ENCODE measurements at places on chromosomes 7 and 10.
A peak's percentile ranks its signal among the peaks of the same experiment; 100 is the strongest.

GRCh38 chr7:23346316-23346715 lies 47.2 kb downstream of the MALSU1 start:
- no peak for DNase-seq

GRCh38 chr7:94605031-94605430 lies 50.9 kb downstream of the SGCE start:
- no peak for DNase-seq

DNA sequence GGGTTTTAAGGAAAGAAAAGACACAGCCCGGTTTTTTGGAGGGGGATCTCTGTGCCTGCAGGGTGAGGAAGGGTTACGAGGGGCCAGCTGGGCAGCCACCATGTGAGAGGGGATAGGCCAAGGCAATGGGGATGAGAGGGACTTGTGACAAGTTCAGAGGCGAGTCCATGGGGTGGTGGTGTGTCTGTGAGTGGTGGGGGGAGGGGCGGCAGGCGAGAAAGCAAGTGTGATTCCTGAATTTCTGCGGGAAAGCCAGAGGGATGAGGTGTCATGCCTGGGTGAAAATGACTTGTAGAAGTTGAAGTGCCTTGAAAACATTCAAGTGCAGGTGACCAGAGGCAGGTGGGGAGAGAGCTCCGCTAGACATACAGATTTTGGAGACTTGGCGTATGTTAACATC lies 61.0 kb upstream of the RNF32 start:
- DNase-seq = no peak

DNA sequence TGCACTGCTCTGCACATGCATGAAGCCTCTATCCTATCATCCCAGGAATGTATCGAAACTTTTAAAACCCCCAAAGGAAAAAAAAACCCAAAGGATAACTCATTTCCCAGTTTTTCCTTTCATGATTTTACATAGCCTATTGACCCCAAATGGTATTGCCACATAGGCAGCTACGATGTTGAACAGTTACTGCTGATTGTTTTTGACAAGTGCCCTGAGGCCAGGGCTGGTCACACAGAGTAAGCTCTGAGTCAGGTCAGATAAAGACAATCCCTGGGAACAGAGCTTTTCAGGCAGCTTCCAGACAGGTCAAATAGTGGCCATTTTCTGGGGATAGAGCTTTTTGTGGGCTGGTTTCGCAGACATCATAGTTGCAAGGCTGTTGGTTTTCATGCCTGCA lies 52.1 kb downstream of the MYL10 start:
- DNase-seq = no peak

DNA sequence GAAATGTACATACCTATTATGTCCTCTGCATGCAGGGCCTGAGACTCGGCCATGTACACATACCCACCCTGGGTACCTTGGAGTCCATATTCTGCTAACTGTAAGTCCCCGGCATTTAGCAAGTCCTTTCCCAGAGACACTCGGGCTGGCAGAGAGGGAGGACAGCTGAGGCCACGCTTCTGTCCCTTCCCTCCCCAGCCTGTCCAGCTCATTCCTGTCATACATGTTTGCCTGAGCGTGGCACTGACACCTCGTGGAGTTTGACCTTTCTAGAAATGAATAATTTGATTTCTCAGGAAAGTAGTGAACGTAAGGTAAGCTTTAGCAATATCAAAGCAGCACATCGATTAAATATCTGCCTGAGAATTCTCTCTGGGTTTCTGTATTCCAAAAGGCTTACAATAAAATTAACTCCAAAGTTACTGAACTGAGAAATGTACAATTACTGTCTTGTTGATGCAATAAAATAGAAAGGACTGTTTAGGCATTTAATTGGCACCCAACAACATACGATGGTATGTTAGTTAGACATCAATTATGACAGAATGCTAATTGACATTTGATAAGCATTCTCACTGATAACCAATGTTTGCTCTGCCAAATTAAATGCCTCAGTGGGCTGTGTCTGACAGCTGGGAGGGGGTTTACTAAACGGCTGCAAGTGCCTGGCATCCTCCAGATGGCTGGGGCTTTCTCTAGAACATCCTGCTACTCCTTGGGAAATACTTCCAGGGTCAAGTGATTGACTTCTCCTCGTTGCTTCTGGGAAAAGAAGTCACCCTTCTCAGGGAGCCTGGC lies 221.2 kb downstream of the CCSER2 start:
- no peak for DNase-seq

GRCh38 chr10:21263839-21264238 lies 261.6 kb downstream of the SKIDA1 start:
- DNase-seq = no peak

DNA sequence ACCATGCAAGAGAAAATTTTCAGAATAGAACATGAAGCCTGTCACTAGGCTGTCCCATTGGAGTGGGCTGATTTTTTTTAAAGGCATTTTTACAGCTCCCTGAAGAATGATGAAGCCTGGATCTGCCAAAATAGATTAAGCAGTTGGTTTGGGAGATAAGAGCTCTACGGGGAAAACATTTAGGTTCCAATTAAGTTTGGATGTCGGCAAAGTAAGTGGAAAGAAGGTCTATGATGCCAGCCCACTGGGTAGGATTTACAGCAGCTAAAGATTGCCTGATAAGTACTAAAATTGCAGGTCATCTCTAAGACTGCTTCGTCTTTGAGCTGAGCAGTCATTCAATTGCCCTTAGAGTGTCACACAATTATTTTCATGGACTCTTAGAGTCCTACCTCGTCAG lies 939.2 kb upstream of the CELF2 start:
- no peak for DNase-seq

GRCh38 chr10:60236869-60237524 lies 152.7 kb downstream of the ANK3 start:
- no peak for DNase-seq

GRCh38 chr7:74452748-74453321 lies 871 bp upstream of the GTF2IRD1 start:
- DNase-seq = peak; percentile 15

- DNase-seq = no peak
Observed at GRCh38 chr7:157395206-157395605, 58.4 kb downstream of the DNAJB6 start.

GRCh38 chr7:81487516-81487915 lies 282.3 kb downstream of the HGF start:
- no peak for DNase-seq

DNA sequence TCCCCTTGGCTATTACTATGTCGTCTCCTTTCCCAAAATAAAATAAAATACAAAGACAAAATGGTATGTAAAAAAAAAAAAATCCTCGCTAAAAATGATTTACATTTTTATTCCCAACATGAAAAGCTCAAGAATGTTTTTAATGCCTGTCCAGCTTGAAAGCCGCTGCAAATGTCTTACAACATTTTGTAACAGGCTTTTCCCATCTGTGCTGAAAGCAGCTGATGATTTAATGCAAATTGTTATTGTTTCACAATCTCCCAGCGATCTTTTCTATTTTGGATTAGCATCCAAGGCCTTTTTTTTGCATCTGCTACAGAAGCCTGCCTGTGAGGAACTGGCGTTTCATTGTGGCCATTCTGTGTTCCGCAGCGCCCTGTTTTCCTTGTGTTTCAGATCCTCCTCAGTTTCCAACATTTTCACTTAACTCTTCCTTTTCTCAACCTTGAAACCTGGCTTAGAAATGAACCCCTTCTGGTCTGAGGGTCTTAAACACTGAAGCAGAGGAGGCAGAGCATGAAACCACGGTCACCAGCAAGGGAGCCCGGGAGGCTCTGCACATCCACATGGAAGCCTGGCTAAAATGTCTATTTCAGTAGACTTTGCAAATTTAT lies 712.1 kb downstream of the PARD3 start:
- DNase-seq = no peak

DNA sequence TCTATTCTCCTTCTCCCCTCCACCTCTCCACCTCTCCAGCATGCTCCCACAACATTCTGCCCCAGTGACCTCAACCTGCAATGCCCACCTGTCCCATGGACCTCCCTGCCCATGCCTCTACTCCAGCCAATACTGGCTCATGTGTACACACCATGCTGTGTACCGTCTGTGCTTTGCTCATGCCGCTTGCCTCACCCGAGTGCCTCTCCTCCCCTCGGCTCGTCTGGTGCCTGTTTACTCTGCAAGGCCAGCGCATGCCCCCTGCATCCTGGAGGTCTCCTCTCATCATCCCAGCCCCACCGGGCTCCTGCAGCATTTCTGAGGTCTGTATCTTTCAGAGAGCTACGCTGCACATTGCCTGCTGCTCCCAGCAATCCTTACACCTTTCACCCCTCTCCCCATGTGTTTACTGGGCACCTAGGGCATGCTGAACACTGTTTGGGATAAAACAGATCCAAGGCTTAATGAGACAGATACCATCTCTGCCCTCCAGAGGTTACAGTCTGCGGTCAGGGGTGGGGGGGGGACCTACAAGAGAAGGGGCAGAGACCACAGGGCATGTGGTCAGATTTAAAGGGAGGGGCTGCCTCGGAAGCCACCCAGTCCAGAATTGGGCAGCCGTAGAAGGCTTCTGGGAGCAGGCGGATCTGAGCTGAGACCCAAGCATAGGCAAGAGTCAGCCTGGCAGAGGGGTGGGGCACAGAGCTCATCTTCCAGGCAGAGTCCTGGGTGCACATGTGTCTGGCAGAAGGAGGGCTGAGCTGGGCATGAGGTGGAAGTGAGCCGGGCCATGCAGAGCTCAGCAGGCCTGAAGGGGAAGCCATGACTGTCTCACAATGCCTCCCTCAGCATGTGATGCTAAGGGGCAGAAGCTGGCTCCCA lies 29.6 kb upstream of the PSAP start:
- no peak for DNase-seq

DNA sequence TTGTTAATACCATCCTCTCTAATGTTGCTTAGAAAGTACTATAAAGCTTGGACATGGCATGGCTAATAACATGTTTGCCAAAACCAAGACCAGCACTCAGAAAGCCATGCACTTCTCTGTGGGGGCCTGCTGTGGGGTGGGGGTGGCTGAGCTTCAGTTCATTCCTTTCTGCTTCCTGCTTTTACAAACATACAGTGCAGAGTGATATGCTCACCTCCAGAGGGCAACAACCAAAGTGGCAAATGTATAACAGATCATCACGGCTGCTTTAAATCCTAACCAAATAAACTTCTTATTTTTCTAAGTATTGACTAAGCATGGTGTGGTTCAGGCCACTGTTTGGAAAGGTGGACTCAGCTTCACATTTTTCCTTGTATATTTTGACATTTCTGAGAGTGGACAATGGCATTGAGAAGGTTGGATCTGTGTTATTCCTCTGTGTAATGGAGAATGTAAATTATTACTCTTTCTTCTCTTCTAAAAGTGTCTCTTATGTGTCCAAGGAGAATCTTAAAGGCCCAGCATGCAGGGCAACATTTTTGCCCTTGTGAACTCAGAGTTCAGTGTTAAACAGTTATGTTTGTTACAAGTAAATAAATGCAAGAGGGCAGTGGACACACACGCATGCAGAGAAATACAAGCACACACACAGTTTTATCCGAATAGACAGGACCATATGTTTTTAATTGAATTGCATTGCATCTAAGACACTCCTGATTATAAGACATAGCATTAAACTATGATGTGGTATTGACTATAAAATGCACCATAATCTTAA lies 186.1 kb downstream of the HERPUD2 start:
- no peak for DNase-seq

GRCh38 chr7:126535176-126535575 lies 717.6 kb downstream of the GRM8 start:
- DNase-seq = no peak

GRCh38 chr7:134986363-134987251 lies at the start of gene AGBL3:
AGBL3 (plus strand) TSS chr7:134986508; CDS start chr7:134987934, 1,426 bp downstream.
- peak; percentile 69 for DNase-seq

- DNase-seq = no peak
Observed at GRCh38 chr10:46234026-46234425, 52.8 kb upstream of the ANTXRL start.

- no peak for DNase-seq
Observed at GRCh38 chr7:45663167-45663921, 89.2 kb downstream of the ADCY1 start.

GRCh38 chr10:121516093-121516865 lies 82.0 kb downstream of the FGFR2 start:
- DNase-seq = no peak

DNA sequence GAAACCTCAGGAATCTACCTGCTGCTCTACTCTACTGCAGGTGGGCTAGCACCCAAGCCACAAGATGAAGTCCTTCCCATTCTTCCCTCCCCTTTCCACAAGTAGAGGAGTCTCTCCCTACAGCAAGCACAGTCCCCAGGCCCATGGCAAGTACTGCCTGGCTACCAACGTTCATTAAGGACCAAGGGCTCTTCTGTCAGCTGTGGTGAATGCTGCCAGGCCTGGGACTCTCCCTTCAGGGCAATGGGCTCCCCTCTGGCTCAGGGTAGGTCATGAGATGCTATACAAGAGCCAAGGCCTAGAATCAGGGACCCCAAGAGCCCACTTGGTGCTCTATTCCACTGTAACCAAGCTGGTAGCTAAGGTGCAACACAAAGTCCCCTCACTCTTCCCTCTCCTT lies 39.8 kb downstream of the SNX13 start:
- no peak for DNase-seq

DNA sequence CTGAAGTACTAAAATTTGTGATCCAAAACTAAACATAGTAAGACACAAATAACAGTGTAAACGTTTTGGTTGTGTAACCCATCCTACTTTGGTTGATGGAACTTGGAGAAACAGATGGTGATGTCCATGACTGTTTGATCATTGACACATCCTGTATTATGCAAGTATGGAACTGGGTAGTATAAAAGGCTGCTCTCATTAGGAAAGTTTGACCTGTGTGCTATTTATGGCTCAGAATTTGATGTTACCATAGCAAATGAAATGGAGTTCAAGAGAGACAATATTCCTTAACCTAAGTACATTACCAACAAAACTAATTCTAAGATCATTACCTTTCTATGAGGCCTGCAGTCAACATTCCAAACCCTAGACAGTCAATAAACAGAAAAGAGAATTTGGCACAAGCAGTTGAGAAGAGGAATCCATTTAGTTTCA lies 39.9 kb downstream of the DKK1 start:
- peak; percentile 49 for DNase-seq

GRCh38 chr7:107480932-107481331 lies 11.1 kb downstream of the GPR22 start:
- DNase-seq = no peak

- DNase-seq = no peak
Observed at GRCh38 chr10:128314686-128315085, 188.5 kb upstream of the MKI67 start.

DNA sequence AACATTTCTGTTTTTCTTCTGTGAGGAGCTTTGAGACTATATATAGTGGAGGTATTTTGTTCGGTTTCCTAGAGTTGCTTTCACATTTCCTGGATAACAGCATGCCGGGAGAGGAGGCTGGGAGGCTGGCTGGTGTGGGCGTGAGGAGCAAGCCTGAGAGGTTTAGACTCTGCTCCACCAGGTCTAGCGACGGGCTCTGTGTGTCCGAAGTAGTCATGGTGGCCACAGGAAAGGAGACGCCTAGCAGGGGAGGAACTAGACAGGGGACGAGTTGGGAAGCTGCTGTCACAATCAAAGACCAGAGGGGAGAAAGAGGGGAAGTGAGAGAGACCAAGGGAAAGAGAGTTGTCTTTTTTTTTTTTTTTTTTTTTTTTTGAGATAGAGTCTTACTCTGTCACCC lies 19.6 kb downstream of the PTPRE start:
- no peak for DNase-seq

- DNase-seq = no peak
Observed at GRCh38 chr7:1813394-1814088, 143.5 kb downstream of the ELFN1 start.

GRCh38 chr7:8136051-8136730 lies 125.8 kb downstream of the ICA1 start:
- no peak for DNase-seq

All from HS-5 (cell line).